Right atrium auricular region (tissue), 2 donors: ENCODE measurements at places on chromosomes 12 and 14. TPM values are rescaled to one million over a fixed set of nuclear protein-coding genes. Genes with fewer than 3 reads are reported as not detected.

Gene KRT71
- total RNA-seq = not detected

Gene KLRK1
- total RNA-seq = 0.59 TPM

Gene OAS2
- total RNA-seq = 6.8 TPM

Gene EIF2B2
- total RNA-seq = 26.1 TPM

Gene NFE2
- total RNA-seq = 2.9 TPM

DNA sequence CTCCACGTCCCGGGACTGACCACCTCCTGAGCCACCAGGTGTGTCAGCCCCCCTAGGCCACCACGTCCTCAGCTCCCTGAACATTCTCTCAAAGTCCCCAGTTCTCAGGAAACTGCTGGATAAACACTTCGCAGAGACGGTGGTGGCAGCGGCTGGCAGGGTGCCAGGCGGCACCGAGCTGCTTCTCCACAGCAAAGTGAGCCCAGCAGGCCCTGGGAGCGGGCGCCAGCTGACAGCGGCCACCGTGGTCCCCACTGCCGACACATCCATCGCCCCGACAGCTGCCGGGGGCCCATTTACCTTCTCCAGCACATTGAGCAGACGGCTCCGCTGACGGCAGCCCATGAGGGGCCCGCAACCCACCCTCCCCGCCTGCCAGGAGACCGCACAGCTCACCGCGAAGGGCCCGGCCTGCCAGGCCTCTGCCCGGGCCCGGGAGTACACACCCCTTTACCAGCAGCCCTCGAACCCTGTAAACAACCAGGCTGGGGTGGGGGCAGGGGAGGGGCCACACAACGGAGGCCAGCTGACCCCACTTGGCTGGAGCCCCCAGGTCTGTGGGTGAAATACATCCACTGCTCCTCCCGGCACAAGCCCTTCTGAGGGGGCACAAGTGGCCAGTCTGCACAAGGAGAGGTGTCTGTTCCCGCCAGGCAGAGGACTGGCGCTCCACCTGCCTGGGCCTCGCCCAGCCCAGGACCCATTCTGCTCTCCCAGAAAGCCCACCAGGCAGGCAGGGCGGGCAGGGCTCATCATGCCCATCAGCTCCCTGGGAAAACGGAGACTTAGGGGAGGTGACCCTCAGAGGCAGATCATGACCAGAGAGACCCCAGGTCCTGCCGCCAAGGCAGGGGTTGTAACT is 10.5 kb downstream of the AKT1 start:
- no peak for DNase-seq

GRCh38 chr12:15648558-15648957 is 140.6 kb downstream of the EPS8 start:
- DNase-seq = no peak

- no peak for DNase-seq
Observed at GRCh38 chr12:10207136-10207535, 5.5 kb upstream of the GABARAPL1 start.

DNA sequence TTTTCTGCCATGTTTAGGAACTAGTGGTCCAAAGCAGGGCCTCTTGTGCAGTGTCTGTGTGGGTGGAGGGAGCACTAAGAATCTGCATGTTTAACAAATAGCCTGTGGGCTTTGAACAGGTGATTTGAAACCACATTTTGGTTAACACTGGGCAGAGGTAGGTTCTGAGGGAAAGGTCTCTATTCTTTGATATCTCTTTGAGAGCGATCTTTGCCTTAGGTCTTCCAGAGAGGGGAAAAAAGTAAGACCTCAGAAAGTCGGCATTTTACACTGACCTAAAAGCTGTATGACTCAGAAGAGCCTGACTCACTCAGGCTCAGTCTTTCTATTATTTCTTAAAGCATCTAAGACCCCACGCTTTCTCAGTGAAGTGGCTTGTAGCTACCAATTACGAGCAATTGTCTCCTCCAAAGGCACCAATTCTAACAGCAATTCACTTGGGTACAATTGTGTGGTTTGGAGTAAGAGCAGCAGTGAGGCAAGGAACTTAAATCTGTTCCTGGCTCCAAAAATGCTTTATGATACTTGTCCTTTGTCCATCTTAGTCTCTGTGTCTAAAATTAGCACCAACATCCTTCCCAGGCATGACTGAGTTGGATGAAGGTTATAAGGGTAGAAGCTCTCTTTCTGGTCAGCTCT is 8.8 kb downstream of the EIF2B2 start:
- no peak for DNase-seq

GRCh38 chr12:65810036-65810435 is 14.2 kb upstream of the HMGA2 start:
- DNase-seq = no peak
